ENCODE measurements at places on chromosomes 6 and 20. TPM values are rescaled to one million over a fixed set of nuclear protein-coding genes. Genes with fewer than 3 reads are reported as not detected.

The PAK5 gene
- 0.18 TPM for total RNA-seq

The OOEP gene
- total RNA-seq = not detected

DNA sequence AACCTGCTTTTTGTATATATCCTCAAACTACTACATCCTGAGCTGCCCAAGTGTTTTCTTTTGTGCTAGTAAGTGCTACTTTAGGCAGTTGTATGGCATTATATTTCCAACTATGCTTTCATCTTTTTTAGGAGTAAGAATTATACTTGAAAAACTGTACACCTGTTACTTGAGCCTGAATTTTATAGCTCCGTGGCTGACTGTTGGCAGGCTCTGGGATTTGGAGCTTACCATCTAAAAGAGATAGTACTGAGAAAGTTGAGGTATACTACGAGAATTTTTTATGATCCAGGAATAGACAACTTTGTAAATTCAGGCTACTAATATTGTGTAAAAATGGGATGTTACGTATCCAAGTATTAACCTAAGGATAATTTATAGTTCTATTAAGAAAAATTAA, 32.4 kb downstream of the RNF217 start:
- no peak for DNase-seq

DNA sequence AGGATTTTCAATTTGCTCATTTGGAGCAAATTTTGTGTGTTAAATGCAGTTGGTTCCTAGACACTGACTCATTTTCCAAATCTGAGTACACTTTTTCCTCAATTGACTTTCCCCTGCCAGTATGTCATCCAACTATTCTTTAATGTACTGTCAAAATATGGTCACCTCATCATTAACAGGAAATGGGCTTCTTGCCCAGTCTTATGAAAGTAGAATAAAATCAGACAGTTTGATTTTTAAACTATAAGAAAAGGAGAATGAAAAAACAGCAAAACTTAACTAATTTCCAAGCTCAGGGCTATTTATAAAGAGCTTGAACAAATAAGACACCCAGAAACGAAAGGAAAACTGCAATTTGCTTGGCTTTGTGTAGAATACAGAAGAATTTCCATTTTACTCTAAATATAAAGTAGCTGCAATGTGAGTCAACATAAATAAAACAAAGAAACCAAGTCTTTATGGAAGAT, 43.7 kb upstream of the RAB23 start:
- DNase-seq = no peak

DNA sequence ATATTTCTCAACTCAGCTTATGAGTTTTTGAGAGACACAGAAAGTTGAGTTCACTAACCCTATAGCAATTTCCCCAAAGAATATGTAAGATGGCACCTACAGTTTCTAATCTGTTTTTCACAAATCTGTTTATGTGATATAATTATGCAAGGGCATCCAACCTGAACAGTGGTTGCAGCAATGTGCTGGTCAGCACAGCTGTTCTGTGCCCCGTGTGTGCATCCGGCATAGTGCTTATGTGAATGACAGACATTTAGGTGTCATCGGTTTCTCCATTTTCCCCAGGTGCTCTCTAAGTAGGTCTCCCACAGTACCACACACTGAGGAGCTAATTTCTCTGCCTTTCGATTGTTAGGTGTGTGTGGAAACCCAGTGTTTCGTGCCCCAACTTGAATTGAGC, 7.7 kb upstream of the BACH2 start:
- no peak for DNase-seq

DNA sequence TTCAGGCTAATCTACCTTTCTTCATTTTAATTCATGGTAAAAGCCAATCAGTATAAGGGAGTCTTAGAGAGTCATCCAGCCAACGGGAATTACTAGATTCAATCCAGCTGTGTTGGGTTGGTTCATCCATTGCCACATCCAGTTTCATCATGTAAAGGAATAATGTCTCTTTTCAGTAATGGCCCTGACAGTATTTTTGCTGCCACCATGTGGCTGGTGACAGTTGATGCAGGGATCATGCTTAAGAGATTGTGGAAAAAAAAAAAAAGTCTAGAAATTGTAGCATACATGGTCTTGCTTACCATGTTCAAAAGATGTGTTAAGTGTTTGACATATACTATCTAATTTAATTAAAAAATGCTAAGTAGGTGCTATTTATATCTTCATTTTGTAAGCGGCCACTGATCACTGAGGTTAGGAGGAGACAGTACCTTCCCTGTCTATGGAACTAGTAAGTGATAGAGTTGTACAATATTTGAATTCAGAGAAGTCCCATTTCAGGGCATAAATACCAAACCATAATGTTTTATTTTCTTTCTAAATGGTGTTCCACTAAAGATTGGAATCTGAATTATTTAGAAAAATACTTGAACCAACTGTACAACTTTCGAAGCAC, 135.9 kb downstream of the KHDRBS2 start:
- DNase-seq = no peak

- no peak for DNase-seq
These were observed 89.7 kb downstream of the PREP start for GRCh38 chr6:105313211-105313610.

The HEY2 gene
- 4.3 TPM for total RNA-seq

DNA sequence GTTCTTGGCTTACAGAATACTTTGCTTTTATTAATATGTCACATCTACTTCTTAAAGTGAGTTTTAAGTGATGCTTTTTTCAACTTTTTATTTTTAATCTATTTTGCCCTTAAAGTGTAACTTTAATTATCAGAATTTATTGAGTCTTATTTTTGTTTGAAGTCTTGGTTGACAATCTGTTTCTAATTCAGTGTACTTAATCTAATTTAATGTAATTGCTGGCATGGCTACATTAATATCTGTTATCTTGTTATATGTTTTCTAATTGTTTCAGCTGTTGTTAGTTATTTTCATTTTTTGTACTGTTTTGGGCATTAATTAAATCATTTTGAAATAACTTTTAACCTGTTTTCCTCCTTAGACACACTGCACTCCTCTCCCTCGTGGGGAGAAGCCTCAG, 558.7 kb upstream of the EYS start:
- DNase-seq = no peak

DNA sequence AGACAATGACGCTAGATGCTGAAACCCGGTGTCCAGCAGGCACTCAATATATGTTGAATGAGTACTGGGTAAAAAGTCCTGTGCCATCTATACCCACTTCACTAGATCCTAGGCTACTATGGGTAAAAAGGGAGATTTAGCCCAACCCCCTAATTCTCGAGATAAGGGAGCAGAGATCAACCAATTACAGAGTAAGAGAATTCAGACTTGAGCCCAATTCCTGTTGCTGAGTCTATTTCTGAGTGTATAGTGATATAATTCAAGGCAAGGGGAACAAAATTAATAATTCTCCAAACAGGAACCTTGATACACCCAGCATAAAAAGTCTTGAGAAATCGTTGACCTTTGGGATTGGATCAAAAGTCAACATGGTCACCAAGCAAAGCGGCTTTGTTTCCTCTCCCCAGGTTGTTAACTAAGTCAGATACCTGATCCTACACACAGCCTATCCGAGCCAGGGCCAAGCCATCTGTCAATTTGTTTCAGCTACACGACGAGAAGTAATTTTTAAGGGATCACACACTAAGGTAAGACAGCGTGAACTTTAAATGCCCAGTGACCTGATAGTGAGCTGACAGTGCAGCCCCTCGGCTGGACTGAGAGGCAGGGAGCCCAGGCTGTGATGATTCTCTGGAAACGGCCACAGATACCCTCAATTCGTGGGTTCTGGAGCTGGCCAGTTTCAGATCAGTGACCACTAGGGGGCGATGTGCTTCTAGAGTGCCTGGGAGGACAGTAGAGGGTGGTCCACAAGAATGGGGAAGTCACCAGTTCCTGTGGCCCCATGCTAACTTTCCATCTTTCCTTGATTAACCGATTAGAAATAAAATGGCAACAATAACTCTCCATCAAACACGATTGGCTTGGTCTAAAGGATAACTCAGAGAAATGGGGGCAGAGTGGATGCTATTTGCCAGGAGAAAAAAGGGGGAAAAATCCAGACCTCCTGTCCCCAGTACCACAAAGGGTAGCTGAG, 46.2 kb downstream of the SLC22A23 start:
- DNase-seq = peak; percentile 78

The KHDC1L gene
- not detected for total RNA-seq

DNA sequence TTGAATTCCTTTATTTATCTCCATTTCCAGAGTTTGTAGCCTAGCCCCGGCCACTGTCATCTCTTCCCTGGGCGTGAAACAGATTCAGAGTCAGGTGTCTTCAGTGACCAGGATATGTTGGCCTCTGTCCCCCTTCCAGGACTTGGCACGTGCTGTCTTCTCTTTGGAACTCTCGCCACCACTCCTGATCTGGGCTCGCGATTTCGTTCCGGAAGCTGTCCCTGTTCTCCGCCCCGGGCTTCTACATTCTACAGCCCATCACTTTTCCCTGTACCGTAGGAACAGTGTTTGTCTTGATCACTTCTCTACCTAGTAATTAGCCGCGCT, 739 bp downstream of the GSS start:
- no peak for DNase-seq

The CGA gene
- total RNA-seq = not detected

The CRISP2 gene
- not detected for total RNA-seq

The PLN gene
- total RNA-seq = 10.6 TPM

The NFS1 gene
- total RNA-seq = 26.7 TPM

DNA sequence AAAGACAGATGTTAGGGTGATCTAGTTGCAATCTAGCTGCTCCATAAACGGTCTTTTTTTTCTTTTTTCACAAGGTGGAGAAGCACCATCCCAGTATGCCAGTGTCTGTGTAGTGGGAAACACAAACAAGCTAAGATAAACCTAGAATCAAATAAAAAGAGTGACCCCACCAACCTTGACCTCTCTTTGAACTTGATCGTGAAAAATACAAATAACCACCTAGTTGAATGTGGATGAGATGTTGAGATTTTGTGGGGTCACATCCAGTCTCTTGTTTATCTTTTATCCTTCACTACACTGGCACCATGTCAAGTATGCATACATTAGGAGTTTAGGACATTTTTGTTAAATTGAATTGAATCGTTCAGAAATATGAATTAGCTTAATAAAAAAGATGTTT, 194.6 kb upstream of the EYA4 start:
- no peak for DNase-seq

The TTK gene
- total RNA-seq = 0.80 TPM

- DNase-seq = no peak
These were observed 371.0 kb downstream of the EPHA7 start for GRCh38 chr6:93048381-93048780.

The CAPN11 gene
- 6.9 TPM for total RNA-seq

The MEP1A gene
- not detected for total RNA-seq

- no peak for DNase-seq
These were observed 28.7 kb downstream of the CFAP206 start for GRCh38 chr6:87436435-87436834.

DNA sequence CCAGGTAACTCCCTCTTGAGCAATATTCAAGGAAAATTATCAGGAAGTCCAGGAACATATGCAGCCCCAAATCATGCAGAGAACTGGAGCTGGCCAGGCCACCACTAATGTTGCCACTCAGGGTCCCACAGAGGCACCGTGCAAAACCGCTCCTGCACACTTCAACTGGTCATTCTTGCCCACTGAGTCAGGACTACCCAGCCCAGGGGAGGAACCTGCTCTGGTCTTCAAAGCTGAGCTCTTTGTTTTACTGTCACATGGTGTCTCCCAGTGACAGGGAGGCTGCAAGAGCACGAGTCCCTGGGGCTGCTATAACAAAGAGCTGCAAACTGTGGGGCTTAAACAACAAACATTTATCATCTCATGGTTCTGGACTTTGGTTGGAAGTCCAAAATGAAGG, 336.0 kb upstream of the PRDM1 start:
- no peak for DNase-seq

DNA sequence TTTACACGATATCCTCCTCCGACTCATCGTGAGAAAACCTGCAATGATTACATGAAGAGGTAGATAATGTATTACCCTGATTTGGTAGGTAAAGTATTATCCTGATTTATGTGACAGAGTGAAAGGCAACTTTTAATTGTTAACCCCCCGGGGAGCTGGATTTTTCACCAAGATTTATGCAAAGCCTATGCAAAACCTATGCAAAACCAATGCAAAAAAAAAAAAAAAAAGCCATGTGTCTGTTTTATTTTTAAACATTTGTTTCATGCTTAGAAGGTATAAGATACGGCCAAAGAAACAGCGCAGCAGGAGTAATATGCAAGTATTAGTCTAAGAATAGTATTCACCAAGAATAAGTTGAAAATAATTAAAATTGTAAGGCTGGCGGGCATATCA, 109.9 kb downstream of the IPCEF1 start:
- no peak for DNase-seq

DNA sequence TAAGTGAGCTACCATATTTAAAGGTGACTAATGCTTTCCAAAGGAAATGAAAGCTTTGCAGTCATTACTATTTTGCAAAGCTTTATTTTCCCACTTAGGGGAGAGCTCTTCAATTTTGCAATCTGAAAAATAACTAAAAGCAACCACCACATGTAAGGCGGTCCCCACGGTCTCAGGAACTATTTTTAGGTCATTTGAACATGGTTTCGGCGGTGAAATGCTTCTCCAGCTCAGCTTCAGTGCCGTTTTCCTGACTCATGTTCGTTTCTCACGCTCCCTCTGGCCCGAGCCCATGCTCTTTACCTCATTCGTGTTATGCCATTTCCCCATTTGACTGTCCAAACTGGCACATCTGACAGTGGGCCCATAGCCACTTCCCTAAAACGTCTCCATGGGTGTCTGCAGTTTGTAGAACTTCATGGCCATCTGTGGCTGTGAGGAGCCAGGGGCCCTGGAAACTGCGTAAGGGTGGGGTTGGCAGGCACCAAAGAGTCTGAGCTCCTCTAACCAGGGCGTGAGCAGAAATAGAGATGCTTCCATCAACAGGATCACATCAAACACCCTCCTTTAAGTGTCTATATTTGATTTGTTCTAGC, 46.5 kb downstream of the ADTRP start:
- peak; percentile 77 for DNase-seq

- no peak for DNase-seq
These were observed 76.5 kb upstream of the TMEM170B start for GRCh38 chr6:11460837-11461661.

GRCh38 chr6:32641122-32641521, 3.9 kb downstream of the HLA-DQA1 start:
- no peak for DNase-seq

DNA sequence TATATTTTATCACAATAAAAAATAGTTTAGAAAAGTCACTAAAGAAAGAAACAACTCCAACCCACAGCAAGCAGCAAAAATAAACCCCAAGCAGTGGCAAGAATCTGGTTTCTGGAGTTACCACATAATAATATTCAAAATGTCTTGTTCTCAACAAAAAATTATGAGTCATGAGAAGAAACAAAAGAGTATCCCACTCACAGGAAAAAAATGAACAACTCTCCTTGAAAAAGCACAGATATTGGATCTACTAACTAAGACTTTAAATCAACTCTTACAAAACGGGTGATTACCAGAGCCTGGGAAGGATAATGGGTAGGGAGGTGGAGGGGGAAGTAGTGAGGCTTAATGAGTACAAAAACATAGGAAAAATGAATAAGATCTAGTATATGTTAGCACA, 425.6 kb downstream of the PLCB1 start:
- no peak for DNase-seq
